ENCODE measurements at places on chromosomes 2 and 18. TPM values are rescaled to one million over a fixed set of nuclear protein-coding genes. Genes with fewer than 3 reads are reported as not detected.
A peak's percentile ranks its signal among the peaks of the same experiment; 100 is the strongest.

GRCh38 chr2:233663911-233664310 is 7.8 kb upstream of the UGT1A9 start:
- no peak for DNase-seq
- H3K27ac ChIP-seq = no peak overlapping the region
- no peaks in the 10 kb centered on the region for H3K36me3 ChIP-seq
- H3K27me3 ChIP-seq = no peaks in the 10 kb centered on the region
- H3K4me1 ChIP-seq = no peaks in the 10 kb centered on the region

- no peaks in the 10 kb centered on the region for H3K27me3 ChIP-seq
- peak overlapping the region; percentile 99 for H3K27ac ChIP-seq
- H3K36me3 ChIP-seq = no peaks in the 10 kb centered on the region
- peaks cover 33% of the 10 kb centered on the region for H3K4me1 ChIP-seq
- DNase-seq = peak; percentile 74
Measured at GRCh38 chr18:77131652-77132368, 773 bp downstream of the MBP start.

GRCh38 chr2:163475815-163476214 is 260.0 kb downstream of the FIGN start:
- H3K27ac ChIP-seq = no peak overlapping the region
- H3K27me3 ChIP-seq = no peaks in the 10 kb centered on the region
- H3K4me1 ChIP-seq = no peaks in the 10 kb centered on the region
- no peaks in the 10 kb centered on the region for H3K36me3 ChIP-seq
- DNase-seq = no peak

The PPP4R1 gene
- 117 TPM for total RNA-seq

- no peak overlapping the region for H3K4me3 ChIP-seq
- H3K27me3 ChIP-seq = no peaks in the 10 kb centered on the region
- no peaks in the 10 kb centered on the region for H3K36me3 ChIP-seq
Measured at GRCh38 chr2:32752205-32752604, 124.4 kb downstream of the TTC27 start.

GRCh38 chr18:34222307-34223163 is 2.2 kb downstream of the NOL4 start:
- H3K36me3 ChIP-seq = no peaks in the 10 kb centered on the region
- no peak overlapping the region for H3K27ac ChIP-seq
- DNase-seq = peak; percentile 55

The TANC1 gene
- total RNA-seq = 93.8 TPM

The DYSF gene
- 14.7 TPM for total RNA-seq

- DNase-seq = no peak
- no peaks in the 10 kb centered on the region for H3K36me3 ChIP-seq
- no peaks in the 10 kb centered on the region for H3K4me1 ChIP-seq
- H3K27ac ChIP-seq = no peak overlapping the region
- no peaks in the 10 kb centered on the region for H3K27me3 ChIP-seq
Measured at GRCh38 chr18:40063488-40063887, 1891.5 kb upstream of the PIK3C3 start.

The TMEM169 gene
- total RNA-seq = 3.1 TPM

The CLIP4 gene
- 398 TPM for total RNA-seq

The GAL3ST2 gene
- not detected for total RNA-seq

DNA sequence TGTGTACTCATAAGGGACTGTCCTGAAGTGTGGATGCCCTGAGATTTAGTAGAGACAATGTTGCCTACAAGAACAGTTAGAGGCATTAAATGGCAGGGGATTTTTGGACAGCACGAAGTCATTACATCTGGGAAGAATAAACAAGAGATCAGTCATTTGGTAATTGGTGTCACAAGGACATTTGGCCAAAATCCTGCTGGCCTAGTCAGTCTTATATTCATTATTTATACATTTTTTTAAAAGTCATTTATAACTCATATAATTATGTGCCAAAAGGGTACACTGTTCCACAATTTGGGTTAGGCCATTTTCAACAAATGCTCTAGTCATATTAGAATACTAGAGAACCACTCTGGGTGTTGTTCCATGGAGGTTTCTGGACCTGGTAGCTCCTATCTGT is 104.7 kb downstream of the LRATD1 start:
- no peak overlapping the region for H3K4me3 ChIP-seq
- no peaks in the 10 kb centered on the region for H3K4me1 ChIP-seq
- H3K36me3 ChIP-seq = no peaks in the 10 kb centered on the region
- H3K27ac ChIP-seq = no peak overlapping the region

GRCh38 chr2:50958504-50958903 is 73.4 kb downstream of the NRXN1 start:
- H3K27ac ChIP-seq = no peak overlapping the region
- no peaks in the 10 kb centered on the region for H3K4me1 ChIP-seq
- no peaks in the 10 kb centered on the region for H3K36me3 ChIP-seq
- H3K27me3 ChIP-seq = no peaks in the 10 kb centered on the region
- H3K4me3 ChIP-seq = no peak overlapping the region
- DNase-seq = no peak

- no peak overlapping the region for H3K27ac ChIP-seq
- H3K27me3 ChIP-seq = no peaks in the 10 kb centered on the region
- H3K4me1 ChIP-seq = peaks cover 3% of the 10 kb centered on the region
- no peaks in the 10 kb centered on the region for H3K36me3 ChIP-seq
- DNase-seq = no peak
Measured at GRCh38 chr18:62588217-62588616, 65.4 kb downstream of the ZCCHC2 start.

- no peak overlapping the region for H3K4me3 ChIP-seq
- peaks cover 6% of the 10 kb centered on the region for H3K4me1 ChIP-seq
- no peaks in the 10 kb centered on the region for H3K36me3 ChIP-seq
- H3K27ac ChIP-seq = no peak overlapping the region
- H3K27me3 ChIP-seq = no peaks in the 10 kb centered on the region
Measured at GRCh38 chr2:196515051-196515450, 124.5 kb upstream of the CCDC150 start.

DNA sequence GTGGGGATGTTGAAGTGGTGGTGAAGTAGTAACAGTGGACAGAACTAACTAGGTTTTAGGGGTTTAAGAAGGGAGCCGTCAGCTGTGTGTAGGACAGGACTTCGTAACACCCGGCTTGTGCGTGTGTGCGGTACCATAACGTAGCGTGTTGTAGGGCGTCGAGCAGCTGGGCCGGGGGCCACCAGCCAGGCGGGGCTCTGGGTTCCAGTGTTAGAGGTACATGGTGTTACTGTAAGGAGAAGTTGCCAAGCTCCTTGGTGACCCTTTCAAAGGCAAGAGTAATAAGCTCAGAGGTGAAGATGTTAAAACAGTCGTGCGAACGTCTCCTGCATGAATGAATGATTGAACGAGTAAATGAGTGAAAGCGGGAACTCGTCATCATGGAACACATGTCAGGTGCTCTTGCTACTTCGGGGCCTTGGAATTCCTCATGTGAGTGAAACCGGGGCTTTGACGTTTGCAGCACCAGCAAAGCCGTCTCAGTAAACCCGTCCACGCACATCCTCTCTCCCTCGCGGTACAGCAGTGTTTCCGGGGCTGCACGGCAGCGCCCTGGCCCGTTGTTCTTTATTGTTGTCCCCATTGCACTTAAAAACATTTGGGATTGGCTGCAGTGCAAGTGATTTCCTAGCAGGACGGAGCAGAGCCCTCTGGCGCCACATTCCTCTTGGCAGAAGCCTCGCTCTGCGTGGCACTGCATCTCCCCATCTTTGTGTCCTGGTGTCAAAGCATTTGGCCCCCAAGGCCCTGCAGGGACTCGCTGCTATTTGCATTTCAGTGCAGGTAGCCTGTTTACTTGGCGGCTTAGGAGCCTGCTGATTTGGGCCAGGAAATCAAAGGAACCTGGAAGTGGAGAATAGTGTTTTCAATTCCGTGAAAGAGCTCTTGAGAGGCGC is 115.0 kb downstream of the GBX2 start:
- no peak for DNase-seq
- H3K36me3 ChIP-seq = no peaks in the 10 kb centered on the region
- no peak overlapping the region for H3K4me3 ChIP-seq
- H3K4me1 ChIP-seq = no peaks in the 10 kb centered on the region
- no peaks in the 10 kb centered on the region for H3K27me3 ChIP-seq

DNA sequence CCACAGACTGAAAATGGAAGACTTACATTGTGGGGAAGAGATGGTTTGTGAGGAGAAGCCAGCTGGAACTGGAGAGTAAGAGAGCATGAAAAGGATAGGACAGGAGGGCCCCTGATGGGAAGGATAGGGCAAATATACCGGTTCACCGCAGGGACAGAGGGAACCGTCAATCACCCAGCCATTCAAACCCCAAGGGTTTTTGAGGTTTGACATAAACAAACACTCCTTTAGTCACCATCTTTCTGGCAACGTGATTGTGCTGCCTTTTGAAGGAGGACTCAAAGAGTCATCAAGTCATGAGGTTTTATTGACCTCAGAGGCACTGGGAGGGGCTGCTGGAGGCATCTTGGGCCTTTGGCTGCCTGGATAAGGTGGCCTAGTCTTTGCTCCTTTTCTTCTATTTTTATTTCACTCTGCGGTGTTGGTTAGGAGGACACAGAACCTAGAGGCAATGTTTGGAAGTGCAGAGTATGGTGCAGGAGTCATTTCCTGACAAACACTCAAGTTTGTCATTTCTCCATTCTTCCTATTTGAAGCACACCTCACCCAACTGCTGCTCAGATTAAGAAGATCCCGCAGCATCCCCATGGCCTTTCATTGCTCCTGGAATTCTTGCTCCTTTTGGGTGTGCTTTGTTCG is 487.3 kb upstream of the SPRED2 start:
- no peaks in the 10 kb centered on the region for H3K4me1 ChIP-seq
- no peaks in the 10 kb centered on the region for H3K36me3 ChIP-seq
- H3K4me3 ChIP-seq = no peak overlapping the region
- no peak for DNase-seq

The MORN2 gene
- 54.6 TPM for total RNA-seq

The MGAT4A gene
- 55.2 TPM for total RNA-seq

DNA sequence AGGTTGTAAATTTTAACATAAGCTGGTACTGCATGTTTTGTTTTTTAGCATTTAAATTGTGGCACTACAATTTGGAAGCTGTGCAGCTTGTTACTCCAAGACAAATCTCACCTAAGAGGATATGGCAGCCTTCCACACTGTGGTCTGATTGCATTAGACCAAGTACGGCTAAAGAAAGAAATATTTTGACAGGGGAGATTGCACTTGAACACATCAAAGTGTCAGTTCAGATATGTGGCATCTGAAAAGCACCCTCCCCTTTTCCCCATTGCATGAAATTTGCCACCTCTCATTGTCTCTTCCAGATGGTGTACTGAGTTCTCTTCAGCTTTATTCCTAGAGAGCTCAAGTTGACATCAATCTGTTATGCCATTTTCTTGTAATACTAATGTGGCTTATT is 295.9 kb downstream of the ERBB4 start:
- H3K36me3 ChIP-seq = no peaks in the 10 kb centered on the region
- no peak overlapping the region for H3K27ac ChIP-seq
- peak; percentile 5 for DNase-seq
- H3K27me3 ChIP-seq = no peaks in the 10 kb centered on the region

DNA sequence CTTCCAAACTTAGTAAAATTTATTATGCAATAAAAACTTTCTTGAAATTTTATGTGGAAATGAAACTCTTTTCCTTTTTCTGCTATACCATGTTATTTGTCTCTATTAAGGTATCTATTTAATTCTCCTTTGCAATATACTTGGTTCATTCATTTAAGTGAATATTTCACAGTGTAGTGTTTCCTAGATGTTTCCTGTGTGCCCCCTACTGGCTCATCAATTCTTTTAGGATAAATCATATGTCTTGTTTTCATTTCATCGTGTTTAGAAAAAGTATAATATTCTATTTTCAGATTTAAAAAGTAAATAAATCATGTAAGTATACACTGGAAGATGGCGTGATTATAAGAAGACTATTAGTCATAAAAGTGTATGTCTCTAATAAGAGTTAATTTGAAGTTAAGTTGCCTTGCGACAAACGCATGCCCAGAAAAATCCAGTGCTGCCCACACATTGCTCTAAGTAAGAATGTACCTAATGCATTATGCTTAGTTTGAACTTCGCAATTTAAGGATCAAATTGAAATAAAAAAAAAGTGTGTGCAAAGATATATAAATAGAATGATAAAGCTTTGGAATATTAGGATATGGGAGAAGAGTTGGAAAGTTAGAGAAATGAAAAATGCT is 525.4 kb downstream of the KCNJ3 start:
- H3K4me1 ChIP-seq = no peaks in the 10 kb centered on the region
- no peak for DNase-seq
- no peak overlapping the region for H3K27ac ChIP-seq
- no peak overlapping the region for H3K4me3 ChIP-seq
- no peaks in the 10 kb centered on the region for H3K36me3 ChIP-seq

The KCNS3 gene
- 6.2 TPM for total RNA-seq

The KIF5C gene
- total RNA-seq = 2.3 TPM

DNA sequence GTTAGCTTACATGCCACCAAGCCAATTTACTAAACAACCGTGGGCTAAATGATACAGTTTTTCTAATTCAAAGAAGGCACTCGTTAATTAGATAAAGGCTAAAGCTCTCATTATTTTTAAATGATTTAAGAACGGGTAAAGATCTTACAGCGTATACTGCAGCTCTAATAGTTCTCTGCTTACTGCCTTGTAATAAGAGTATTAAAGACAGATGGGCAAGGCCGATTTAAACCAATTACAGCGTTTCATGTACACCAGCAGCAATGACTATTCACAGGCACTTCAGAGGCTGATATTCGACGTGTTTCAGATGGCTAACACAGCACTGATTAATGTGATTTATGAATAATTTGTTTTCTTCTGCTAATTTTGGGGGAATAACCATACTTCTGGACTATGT is 259.3 kb downstream of the ZNF407 start:
- no peak overlapping the region for H3K4me3 ChIP-seq
- H3K36me3 ChIP-seq = no peaks in the 10 kb centered on the region
- H3K27me3 ChIP-seq = no peaks in the 10 kb centered on the region
- H3K27ac ChIP-seq = no peak overlapping the region
- no peak for DNase-seq
- no peaks in the 10 kb centered on the region for H3K4me1 ChIP-seq

The RDH14 gene
- 47.9 TPM for total RNA-seq

The ADD2 gene
- total RNA-seq = 1.9 TPM

- H3K36me3 ChIP-seq = no peaks in the 10 kb centered on the region
- no peak overlapping the region for H3K27ac ChIP-seq
- no peak for DNase-seq
- no peaks in the 10 kb centered on the region for H3K4me1 ChIP-seq
Measured at GRCh38 chr2:52429171-52429570, 1338.4 kb upstream of the CHAC2 start.

DNA sequence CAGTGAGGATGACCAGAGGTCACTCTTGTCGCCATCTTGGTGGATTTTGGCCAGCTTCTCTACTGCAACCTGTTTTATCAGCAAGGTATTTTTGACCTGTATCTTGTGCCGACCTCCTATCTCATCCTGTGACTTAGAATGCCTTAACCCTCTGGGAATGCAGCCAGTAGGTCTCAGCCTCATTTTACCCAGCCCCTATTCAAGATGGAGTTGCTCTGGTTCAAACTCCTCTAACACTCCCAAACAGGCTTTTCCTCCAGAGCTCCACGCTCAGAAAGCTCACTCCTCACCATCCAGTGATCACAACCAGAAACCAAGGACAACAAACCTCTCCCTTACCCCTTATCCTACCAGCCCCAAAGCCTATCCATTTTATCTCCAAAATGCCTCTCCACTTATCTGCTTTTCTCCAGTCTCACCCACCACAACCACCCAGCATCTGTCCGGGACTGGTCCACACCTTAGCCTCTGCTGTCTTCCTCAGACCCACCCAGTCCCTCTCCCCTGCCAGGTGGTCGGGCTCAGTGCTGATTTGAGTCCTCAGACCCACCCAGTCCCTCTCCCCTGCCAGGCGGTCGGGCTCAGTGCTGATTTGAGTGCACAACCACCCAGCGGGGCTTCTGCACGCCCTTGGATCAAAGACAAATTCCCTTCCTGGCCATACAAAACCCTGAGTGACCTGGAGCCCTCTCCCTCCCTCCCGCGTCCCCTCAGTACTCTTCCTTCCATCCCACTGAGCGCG is 11.7 kb upstream of the SMAD7 start:
- DNase-seq = no peak
- H3K4me3 ChIP-seq = no peak overlapping the region
- H3K4me1 ChIP-seq = no peaks in the 10 kb centered on the region
- H3K36me3 ChIP-seq = no peaks in the 10 kb centered on the region
- H3K27me3 ChIP-seq = no peaks in the 10 kb centered on the region

Data from thyroid gland (tissue), 4 donors.